MM.1S (cell line): ENCODE measurements at places on chromosomes 2 and 18.

DNA sequence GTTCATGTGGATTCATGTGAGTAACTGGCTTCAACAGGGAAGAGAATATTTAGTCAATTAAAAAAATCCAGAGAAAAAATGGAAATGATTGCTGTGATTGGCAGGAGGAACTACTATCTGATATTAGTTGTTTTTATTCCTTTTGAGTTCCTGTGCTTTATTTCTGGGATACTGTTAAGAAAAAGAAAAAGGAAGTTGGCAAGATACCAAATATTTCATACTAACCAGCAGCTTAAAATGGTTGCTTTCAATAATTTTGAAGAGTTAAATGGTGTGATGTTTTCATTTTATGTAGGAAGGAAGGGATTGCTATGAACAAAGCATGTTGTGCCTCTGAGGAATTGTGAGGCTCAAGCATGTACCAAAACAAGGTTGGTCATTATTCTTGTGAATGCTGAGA is 8.1 kb upstream of the MTX2 start:
- DNase-seq: no peak

DNA sequence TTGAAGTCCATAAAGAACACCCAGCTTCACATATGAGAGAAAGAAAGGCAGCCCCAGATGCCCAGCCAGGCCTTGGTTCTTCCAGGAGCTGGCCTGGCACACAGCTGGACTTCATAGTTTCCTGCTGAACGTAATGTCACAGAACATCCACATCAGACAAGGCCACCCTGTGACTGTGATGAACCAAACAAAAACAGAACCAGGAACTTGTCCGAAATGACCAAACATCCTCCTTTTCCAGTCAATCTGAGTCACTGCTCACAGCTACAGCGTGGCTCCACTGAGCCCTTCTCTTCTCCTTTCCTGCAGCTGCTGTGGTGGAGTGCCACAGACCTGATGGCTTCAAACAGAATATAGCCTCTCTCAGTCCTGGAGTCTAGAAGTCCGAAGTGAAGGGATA is 45.4 kb upstream of the PAPOLG start:
- no peak for DNase-seq

DNA sequence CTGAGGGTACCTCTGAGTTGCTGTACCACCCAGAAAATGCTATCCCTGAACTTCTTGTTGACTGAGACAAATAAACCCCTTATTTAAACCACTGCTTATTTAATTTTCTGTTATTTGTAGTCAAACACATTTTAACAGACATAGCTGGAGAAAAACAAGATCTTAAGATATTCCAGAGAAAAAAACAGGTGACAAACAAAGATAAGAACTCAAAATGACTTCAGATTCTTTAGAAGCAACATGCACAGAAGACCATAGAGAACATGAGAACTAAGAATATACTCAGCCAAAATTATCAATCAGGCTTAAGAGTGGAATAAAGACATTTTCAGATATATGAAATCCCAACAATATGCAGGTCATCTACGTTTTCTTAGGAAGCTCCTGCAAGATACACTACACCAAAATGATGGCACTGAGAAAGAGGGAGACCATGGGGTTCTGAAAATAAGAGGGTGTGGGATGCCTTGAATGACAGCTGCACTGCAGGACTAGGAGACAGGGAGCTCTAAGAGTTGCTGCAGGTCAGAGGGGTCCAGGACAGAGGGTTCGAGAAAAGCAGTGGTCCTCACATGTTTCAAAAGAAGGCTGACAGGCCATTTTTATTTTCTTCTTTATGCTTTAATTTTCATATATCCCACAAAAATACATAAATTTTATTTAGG is 38.4 kb downstream of the ADAM17 start:
- DNase-seq: no peak

- DNase-seq: no peak
These were observed 310.1 kb upstream of the HNRNPA3 start for GRCh38 chr2:176902454-176902853.

- DNase-seq: no peak
These were observed 89.7 kb downstream of the FARSB start for GRCh38 chr2:222566229-222566628.

DNA sequence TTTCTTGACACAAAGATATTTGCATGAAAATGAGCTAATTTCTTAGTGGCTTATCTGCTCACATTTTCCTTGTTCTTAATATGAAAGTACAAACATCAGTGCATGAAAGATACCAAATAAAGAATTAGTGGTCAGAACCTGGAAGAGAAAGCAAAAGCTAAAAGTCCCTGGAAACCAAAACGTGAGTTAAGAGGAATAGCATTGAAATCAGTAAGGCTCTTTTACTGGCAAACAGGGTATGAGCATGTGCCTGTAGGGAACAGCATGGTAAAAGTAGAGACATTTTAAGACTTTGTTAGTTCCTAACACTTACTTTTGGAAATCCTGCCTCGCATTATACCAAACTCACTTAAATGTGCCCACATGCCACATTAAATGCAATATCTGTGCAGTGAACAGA is 31.9 kb upstream of the CWC22 start:
- DNase-seq: peak; percentile 42

GRCh38 chr2:188599140-188599539 is 307.5 kb downstream of the GULP1 start:
- DNase-seq: no peak

DNA sequence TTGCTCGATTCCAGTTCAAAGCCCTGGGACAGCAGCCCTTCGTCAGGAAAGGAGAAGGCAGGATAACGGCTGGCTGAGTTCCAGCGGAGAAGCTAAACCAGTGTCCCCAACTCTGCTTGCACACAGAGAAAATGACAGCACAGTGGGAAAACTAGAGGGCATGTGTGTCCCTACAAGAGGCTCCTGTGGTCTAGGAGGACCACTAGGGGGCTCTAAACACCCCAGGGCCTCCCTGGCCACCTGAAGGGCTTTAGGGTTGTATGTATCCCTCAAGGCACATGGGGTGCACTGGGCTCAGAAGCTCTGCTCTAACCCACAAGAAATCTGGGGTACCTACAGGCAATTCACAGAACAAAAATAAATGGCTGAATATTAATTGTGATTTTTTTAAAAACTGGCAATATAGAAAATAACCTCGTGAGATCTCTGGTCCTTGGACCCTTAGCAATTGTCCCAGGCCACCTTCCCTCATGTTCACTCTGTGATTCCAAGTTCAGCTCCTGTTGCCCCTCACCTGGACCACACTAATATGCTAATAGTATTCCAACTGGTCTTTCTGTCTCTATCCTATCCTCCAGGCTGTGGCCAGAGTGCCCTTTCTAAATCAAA is 17.5 kb downstream of the STAT1 start:
- DNase-seq: peak; percentile 54

GRCh38 chr2:186546846-186547245 is 43.0 kb upstream of the ITGAV start:
- DNase-seq: no peak

GRCh38 chr2:236899950-236900640 is 185.6 kb upstream of the COPS8 start:
- peak; percentile 33 for DNase-seq

DNA sequence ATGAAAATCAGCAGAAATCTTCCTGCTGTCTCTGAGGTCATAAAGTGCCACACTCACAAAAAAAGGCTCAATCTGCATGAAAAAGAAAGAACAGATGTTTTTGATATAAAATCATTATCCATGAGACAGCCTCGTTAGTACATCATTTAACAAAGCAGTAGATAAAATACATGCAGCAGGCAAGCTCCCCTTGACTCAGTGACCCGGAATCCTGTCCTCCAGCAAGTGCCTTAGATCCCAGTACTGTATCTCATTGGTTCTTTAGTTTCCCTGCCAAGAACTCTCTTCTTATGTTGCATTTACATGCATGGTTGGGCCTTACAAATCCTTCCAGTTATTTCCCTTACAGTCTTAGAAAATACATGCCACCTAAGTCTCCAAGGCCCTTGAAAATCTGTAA is 148.9 kb upstream of the CCDC195 start:
- no peak for DNase-seq

DNA sequence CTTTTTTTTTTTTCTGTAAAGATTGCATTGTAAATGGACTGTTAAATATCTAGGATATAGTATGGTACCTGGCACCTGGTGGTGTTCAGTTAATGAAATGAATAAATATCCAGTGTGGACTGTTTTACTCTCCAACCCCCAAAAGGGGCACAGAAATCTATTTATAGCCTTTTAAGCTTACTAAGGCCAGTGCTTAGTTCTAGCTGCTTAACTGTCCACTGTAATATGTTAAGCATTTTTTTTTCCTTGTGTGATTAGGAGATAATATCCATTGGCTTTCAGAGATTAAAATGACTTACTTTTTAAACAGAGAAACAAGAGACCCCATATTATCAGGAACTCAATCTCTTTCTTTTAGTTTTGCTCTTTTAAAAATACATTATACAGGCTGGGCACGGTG is 84.4 kb downstream of the ZNF532 start:
- no peak for DNase-seq

DNA sequence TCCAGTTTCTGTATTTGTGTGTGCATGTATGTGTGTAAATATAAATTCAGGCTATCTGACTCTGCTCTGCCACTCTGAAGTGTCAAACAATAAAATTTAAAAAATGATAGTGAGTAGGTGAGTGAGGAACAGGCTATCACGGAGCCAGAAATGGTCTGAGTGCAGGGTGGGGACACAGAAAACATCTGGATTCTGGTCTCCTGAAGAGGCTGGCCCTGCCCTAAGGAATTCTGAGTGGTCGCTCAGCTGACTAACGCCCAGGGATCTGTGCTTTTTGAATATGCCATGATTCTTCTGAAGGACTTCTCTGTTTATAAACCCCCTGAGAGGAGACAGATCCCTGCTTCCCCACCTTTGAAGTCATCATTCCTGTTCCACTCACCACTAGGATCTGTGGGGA is 353.9 kb upstream of the GYPC start:
- DNase-seq: no peak

GRCh38 chr2:241925277-241925676 is 55.7 kb downstream of the RTP5 start:
- no peak for DNase-seq

- no peak for DNase-seq
These were observed 2.1 kb downstream of the GCG start for GRCh38 chr2:162149940-162150339.

GRCh38 chr2:162212366-162212765 is 30.9 kb downstream of the FAP start:
- DNase-seq: no peak

DNA sequence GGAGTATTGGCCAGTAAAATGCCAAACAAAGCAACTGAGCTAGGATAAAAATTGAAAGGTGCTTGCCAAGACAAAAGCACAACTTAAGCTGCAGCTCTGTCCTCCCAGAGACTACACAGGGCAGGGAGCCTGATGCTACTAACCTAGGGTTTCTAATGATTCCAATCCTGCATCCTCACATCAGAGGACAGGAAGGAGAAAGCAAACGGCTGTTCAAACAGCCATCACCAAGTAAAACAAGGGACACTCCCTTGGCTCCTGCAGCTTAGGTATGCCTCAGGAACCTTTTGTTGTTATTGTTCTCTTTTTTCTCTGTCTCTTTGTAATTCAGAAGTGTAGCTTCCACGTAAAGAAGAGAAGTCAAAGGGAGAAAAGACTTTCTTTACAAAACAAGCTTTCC is 99.5 kb downstream of the TCF4 start:
- no peak for DNase-seq

- no peak for DNase-seq
These were observed 1.7 kb downstream of the TMSB10 start for GRCh38 chr2:84906900-84907714.

GRCh38 chr2:47767497-47767844 is 15.5 kb upstream of the MSH6 start:
- no peak for DNase-seq

DNA sequence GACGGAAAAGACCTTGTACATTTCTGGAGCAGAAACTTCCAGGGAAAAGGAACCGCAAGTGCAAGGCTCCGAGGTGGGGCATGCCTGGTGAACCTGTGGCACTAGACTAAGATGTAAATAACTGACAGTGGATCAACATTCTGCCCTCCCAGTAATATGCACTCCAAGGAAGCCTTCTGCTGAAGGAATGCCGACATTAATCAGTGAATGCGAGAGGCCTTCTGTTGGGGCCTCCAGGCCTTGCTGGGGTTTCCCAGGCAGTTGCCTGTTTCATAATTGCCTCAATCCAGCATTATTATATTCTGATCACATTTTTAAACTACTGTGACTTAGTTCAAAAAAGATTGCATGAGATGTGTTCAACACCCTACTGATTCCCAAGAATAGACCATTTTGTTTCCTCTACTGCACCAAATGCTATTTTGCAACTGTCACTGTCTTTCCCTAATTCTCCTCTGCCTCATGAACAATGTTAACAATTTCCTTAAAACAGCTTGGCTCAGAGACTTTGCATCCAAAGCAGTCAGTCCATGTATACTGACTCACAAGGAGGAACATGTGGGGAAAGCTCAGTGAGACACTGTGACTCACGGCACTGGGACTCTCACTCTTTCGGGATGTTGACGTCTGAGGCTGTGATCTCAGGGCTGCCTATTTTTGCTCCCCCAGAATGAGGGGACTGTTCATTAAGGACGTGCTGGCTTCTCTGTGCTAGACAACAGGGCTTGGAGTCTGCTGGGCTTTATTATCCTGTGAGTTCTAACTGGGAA is 10.5 kb upstream of the DSG2 start:
- DNase-seq: no peak

DNA sequence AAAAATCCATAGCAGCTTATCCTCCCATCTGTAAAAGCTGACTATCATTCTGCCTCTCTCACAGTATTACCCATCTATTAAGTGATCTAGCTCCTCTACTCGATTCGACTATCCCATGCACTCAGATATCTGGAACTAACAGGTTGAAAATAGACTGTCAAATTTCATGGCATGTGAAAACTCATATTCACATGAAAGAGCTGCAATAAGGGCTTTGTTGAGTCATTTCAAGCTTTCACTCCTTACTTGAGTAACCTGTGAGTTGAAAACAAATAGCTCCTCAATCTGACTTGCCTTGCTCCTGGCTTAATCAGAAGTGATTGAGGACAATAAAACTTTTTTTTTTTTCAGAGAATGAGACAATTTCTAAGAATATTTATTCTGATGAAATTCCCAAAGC is 192.4 kb upstream of the ERBB4 start:
- DNase-seq: no peak

- DNase-seq: no peak
These were observed 4.3 kb upstream of the CAVIN2 start for GRCh38 chr2:191851158-191851557.

GRCh38 chr2:178306352-178307073 is 112.2 kb downstream of the OSBPL6 start:
- peak; percentile 58 for DNase-seq
